ENCODE measurements at places on chromosomes 5 and 9.

DNA sequence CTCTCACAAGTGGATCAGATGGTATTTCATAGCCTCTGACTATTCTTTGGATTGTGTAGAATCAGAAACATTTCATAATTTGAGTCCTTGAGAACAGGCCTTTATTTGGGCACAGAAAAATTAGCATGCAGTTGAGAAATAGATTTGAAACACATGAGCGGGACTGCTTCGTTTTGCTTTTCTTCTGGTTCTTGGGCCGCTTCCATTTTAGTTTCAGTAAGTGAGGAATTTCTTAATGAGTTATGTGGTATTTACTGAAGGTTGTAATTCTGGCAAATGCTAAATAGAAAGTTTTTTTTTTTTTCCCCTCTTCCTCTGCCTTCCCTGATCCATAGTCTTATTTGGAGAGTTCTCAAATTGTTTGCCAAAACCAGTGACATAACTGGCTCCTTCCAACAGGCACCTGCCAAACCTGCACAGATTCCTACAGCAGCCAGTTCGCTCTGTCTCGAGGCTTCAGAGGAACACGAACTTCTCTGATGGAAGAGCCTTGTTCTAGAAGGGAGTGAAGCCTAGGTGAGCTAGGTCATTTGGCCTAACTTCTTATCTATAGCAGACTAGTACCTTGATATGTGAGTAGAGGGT is 71.2 kb upstream of the SLC28A3 start:
- no peak for DNase-seq

- DNase-seq = no peak
Measured at GRCh38 chr5:43973908-43974307, 370.9 kb downstream of the NNT start.

- DNase-seq = no peak
Measured at GRCh38 chr5:150309101-150309885, 6.6 kb upstream of the ARSI start.

GRCh38 chr5:58770136-58770535 is 187.3 kb downstream of the RAB3C start:
- no peak for DNase-seq

- no peak for DNase-seq
Measured at GRCh38 chr5:37888476-37888875, 48.6 kb upstream of the GDNF start.

DNA sequence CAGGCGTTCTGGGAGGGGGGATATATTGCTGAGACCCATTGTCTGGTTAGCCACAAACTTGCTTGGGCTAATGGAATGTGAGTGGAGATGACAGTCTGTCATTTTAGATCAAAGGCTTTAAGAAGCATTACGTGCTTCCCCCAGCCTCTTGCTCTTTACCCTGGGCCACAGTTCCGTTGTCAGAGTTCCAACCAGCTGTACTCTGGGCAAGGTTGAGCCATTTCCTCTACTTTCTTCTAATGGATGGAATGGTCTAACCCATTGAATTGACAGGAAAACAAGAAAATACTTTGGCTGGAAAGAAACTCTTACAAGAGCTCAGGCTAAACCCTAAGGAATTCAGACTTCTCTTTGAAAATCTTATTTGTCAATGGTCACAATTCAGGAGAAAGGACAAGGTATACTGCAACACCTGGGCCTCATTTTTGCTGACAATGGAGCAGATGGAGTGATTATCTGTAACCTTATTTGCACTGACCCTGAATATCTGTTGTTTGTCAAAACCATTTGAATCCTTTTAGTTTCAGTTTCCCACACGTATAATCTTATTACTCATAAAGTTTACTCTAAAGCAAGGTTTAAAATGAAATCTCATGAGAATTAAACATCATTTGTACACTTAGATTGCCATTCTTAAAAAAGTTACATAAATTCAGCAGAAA is 231.4 kb downstream of the PDE4D start:
- no peak for DNase-seq

GRCh38 chr5:36658038-36658756 is 51.8 kb downstream of the SLC1A3 start:
- no peak for DNase-seq

DNA sequence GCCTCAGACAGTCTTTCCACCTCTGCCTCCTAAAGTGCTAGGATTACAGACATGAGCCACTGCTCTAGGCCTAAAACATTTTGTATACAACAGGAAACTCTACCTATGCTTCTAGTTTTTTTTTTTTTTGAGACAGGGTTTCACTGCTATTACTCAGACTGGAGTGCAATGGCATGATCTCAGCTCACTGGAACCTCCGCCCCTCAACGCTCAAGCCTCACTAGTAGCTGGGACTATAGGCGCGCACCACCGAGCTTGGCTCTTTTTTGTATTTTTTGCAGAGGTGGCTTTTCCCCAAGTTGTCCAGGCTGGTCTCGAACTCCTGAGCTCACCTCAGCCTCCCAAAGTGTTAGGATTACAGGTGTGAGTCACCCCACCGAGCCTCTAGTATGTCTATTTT is 5.4 kb downstream of the HSPA9 start:
- no peak for DNase-seq

GRCh38 chr5:124582561-124582840 is 163.9 kb downstream of the ZNF608 start:
- DNase-seq = no peak

- DNase-seq = no peak
Measured at GRCh38 chr5:72436796-72437471, 70.3 kb downstream of the ZNF366 start.

GRCh38 chr5:62309107-62309506 is 3.1 kb downstream of the KIF2A start:
- DNase-seq = no peak

GRCh38 chr5:30650311-30650710 is 543.2 kb upstream of the CDH6 start:
- DNase-seq = no peak

DNA sequence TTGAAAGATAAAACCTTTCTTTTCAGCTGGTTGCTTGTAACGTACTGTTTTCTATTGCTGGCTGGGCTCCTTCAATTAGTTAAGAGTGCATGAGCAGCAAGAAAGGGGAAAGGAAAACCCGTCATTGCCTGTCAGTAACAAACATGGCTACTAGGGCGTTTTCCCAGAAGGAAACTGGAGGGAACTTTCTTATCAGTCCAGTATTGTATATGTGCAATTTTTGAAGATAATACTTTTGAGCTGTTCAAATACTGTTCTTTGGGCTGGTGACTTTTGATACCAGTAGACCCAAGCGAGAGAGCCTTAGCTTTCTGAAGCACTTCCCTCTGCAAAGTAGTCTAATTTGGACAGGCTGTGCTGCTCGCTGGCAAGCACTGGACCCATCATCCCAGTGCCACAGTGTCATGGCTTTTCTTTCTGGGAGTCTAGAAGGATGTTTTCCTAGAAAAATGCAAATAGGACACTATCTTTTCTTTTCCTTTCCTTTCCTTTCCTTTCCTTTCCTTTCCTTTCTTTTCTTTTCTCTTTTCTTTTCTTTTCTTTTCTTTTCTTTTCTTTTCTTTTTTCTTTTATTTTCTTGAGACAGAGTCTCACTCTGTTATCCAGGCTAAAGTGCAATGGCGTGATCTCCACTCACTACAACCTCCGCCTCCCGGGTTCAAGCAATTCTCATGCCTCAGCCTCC is 149.9 kb upstream of the SMIM23 start:
- no peak for DNase-seq

DNA sequence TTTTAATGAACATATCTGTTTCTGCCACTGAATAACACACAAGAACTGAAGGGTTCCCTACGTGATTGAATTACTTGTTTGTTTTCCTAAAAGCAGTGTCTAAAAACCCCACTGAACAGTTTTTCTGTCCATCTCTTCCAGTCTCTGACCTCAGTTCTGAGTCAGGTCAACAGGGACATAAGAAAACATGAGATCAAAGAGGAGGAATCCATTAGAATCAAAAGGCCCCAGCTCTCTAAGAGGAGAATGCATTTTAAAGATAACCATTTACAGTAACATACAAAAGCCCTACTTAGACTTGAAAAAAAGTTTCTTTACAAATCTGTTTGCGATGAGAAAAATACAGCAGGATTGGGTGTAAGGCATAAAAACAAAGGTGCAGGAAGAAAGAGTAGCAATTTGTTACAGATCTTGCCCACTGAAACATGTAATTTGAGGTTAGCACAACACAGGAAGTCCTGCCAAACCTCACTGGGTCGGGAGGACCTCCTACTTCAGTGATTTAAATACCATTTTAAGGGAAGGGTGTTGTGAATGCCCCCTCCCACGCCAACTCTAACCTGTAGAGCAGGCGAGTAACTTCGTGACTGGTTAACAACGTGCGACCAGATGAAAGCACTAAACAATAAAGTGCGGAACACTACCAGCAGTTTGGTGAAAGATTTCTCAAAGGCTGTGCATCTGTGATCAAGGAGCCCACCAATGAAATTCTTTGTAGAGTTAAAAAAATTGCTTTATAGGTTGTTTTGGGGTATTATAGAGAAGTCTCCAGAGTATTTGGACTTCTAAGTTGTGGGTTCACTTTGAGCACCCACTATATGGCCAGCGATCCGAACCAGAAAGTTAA is 1.3 kb downstream of the QSOX2 start:
- peak; percentile 48 for DNase-seq

DNA sequence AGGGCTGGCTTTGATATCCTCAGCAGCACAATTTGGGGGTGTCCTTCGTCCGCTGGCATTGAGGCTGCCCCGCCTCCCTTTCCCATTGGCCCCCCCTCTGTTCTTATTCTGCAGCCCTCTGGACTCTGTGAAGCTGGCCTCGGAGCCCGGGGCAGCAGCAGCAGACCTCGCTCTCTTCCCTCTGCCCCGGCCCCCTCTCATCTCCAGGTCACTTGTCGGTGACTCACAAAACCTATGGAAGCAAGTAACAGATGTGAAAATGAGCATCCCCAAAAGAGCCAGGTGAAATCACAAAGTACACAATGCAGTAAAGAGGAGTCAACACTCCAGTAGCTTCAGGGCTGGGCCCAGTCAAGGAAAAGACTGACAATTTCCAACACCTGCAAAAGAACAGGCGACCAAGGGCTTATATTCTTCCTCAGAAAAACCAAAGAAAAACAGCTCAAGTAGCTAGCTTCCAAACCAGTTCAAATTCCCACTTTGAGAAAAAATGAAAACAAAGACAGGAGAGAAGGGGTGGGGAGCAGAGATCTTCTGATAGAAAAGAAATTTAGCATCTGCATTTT is 97.5 kb downstream of the ZNF608 start:
- no peak for DNase-seq

DNA sequence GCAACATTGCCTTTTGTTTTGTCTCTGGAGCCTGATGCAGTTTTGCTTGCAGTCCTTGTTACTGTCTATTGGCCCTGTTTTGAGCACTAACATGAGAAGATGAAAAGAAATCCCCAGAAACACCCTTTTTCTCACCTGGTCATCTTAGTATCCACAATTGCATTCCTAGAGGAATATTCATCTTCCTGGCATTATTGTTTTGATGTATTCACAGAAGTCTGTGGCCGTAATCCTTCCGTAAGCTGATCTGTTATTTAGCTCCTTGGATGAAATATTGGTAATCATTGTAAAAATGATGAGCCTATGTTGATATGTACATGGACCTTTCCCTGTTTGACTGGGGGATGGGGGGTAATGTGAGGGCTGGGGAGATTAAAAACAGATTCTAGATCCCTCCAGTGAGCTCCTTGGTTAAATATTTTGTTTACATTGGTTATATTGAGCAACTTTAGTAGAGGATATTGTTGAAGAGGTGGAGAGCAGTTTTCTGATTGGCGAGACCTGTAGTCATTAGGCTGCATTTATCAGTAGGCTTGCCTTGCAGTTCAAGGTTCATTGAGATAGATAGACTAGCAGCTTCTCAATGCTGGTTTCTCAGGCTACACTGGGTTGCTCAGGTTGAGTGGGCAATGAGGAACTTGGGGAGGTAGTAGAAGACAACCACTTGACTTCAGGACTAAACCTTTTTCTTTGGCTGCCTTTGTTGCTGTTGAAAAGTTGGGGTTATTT is 117.5 kb downstream of the MACIR start:
- DNase-seq = no peak

- no peak for DNase-seq
Measured at GRCh38 chr5:176948458-176948857, 49.3 kb upstream of the HK3 start.

- DNase-seq = no peak
Measured at GRCh38 chr9:134315716-134316448, 10.4 kb upstream of the RXRA start.

- no peak for DNase-seq
Measured at GRCh38 chr9:15707000-15707399, 154.2 kb downstream of the CCDC171 start.

DNA sequence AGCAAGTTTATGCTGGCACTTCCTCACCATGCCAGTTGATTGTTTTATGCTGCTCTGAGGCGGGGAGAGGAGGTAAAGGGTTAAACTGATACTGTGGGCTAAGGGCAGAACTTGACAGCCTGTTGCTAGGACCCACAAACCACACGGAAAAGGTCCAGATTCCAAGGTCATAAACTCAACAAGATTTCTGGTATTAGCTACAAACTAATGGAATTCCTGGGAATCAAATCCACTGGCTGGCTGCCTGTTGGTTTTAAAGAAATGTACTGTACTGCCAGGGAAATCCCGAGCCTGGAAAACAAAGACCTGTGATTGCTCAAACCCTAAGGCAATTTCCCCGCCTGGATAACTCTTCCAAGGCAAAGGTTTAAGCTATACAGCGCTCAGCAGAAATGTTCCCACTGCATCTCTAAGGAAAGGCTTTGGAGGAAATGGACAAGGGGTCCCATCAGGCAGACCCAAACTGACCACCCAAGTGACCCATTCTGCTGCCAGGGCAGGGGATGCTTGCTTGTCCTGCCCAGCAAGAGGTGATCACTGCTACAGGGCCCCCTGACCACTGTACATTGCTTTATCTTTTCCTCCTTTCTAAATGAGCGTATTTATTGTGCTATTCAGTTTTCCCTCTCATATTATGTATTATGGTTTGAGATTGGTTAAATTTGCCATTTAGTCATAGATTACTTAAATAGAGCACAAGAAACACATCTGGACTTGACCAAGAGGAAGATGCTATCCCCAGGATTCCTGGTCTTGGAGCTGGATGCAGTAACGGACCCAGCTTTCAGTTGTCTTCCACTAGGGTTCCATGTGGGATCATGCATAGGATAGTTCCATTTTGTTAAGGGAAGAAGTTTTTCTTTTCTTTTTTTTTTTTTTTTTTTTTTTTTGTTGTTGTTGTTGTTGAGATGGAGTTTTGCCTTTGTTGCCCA is 124.3 kb downstream of the SUSD1 start:
- no peak for DNase-seq

DNA sequence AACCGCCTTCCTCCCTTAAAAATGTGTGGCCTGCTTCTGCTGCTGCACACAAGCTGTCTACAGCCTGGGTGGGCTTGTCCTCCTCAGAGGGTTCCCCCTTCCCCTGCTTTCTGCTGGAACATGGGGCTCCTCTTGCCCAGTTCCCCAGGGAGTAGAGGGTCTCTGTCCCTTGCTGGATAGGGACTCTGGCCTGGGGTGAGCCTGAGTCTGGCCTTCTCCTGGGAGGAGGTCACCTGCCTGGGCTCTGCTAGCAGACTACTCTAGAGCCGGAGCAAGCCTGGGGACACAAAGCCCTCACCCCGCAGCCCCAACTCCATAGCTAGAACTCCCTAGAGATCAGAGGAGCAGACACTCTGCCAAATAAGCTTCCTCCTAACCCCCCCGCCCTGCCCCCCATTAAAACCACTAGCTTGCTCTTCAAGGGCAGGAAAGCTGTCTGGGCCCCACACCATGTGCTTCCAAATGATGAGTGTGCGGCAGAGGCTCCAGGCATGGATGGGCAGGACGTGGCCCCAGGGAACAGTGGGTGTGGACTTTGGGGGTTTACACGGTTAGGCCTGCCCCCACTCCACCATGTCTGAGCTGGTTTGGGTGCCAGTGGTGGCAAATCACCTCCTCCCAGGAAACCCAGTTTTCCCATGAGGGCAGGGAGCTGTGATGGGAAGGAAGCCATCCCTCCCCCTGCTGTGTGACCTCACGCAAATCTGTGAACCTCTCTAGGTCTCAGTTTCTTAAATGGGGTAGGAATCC is 10.0 kb downstream of the TCF7 start:
- no peak for DNase-seq

GRCh38 chr9:128247226-128247803 is 28.5 kb downstream of the GOLGA2 start:
- DNase-seq = no peak

All from stimulated activated CD4-positive, alpha-beta T cell treated with anti-CD3 and anti-CD28 coated beads, TNF-alpha, amount 100 ng/mL, for 48 hours (primary cell).